NCI-H1092 (cell line): ENCODE measurements at places on chromosomes 2 and 18.

GRCh38 chr18:24315170-24315569 is 82.5 kb downstream of the OSBPL1A start:
- DNase-seq: no peak

- DNase-seq: no peak
These were observed 141.2 kb downstream of the PID1 start for GRCh38 chr2:229129738-229130371.

DNA sequence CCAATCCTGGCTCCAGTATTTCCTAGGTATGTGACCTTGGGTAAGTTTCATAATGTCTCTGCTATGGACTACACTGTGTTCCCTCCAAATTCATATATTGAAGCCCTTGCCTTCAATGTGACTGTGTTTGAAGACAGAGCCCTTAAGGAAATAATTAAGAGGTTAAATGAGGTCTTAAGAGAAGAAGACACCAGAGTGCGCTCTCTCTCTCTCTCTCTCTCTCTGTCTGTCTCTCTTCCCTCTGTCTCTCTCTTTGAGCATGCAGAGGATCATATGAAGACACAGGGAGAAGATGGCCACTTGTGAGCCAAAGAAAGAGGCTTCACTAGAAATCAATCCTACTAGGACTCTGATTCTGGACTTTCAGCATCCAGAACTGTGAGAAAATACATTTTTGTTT is 52.2 kb downstream of the NXPH2 start:
- no peak for DNase-seq

- DNase-seq: no peak
These were observed 22.0 kb upstream of the PTH2R start for GRCh38 chr2:208384637-208385036.

DNA sequence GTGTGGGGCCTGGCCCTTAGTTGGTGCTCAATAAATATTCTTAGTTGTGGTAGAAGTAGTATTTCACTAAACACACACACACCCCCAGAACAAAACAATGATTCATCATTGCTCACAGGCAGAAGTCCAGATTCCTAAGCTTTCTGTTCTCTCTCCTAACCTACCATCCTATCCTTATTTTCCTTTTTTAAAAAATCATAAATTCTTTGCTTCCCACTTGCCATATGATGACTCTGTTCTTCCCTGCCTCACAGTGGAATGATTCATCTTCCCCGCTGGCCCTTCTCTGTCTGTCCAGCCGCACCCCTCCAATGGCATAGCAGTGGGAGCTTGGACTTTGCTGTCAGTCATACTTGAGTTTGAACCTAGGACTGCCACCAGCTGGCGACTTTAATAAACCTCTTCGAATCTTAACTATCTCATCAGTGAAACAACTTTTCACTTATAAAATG is 5.2 kb downstream of the EML6 start:
- no peak for DNase-seq
